Hematopoietic multipotent progenitor cell (in vitro differentiated cells): ENCODE measurements at places on chromosomes 4 and X.

DNA sequence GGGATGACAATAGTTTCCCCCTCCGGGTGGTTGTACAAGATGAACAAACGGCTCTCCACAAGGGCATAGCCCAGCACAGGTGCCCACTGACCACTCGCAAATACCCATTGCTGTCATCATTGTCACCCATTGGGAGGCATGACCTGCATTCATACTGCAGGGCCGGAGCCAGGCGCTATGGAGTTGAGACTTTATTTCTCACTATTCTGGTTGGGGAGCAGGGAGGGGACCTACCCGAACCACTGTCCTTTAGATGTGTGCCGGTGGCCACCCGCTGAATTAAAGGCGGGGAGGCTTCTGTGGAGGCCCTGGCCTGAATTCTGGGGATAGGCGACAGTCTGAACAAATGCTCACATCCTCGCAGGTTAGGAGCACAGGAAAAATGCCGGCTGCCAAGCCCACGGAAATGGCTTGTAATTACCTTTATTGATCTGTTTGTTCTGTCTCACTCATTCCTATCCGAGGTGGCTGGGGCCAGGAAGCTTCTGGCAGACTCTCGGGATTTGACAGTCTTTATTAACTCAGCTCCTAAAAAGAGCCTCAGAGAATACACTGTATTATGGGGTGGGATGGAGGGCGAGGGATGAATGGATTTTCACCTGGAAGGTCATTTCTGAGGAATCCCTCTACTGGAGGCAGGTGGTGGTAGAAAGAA is 125.1 kb upstream of the PSAPL1 start:
- no peak for DNase-seq

- DNase-seq: peak; percentile 32
These were observed 94.7 kb upstream of the DIPK2B start for GRCh38 chrX:45295259-45295986.

DNA sequence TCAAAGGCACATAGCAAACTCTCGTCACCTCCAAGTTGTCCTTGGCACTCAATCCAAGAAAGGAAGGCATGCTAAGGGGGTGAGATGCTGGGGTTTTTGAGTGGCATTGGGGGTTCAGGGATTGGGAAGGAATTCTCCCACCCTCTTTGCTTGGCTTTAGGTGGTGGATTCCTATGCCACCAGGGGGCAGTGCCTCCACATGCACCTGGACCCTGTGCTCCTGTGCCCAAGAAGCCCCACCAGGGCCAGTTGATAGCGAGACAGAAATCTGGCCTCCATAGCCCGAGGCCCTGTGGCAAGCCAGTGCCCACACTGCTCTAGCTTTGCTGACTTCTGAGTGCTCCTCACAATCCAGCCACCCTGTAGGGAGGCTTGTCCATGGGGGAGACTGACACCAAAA is 2.0 kb upstream of the FATE1 start:
- DNase-seq: peak; percentile 9

- no peak for DNase-seq
These were observed 123.4 kb downstream of the SPCS3 start for GRCh38 chr4:176443117-176443516.
